ENCODE measurements at places on chromosomes 1 and 21. TPM values are rescaled to one million over a fixed set of nuclear protein-coding genes. Genes with fewer than 3 reads are reported as not detected.

DNA sequence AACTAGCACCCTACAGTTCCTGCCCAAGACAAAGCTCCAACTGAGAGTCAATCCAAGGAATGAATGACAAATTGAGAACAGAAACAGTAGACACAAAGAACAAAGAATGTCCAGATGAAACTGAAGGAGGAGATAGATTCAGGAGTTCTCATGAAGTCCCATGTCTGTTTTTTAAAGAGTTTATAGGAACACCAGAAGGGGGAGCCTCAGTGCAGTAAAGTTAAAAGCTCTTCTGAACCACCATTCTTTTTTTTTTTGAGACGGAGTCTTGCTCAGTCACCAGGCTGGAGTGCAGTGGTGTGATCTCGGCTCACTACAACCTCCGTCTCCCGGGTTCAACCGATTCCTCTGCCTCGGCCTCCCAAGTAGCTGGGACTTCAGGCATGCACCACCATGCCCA, 323.6 kb downstream of the MRPL39 start:
- DNase-seq, result no peak

GRCh38 chr1:79981481-79981880, 975.0 kb upstream of the ADGRL4 start:
- DNase-seq, result no peak

- DNase-seq, result no peak
These were observed 3.3 kb downstream of the CNST start for GRCh38 chr1:246569248-246570238.

DNA sequence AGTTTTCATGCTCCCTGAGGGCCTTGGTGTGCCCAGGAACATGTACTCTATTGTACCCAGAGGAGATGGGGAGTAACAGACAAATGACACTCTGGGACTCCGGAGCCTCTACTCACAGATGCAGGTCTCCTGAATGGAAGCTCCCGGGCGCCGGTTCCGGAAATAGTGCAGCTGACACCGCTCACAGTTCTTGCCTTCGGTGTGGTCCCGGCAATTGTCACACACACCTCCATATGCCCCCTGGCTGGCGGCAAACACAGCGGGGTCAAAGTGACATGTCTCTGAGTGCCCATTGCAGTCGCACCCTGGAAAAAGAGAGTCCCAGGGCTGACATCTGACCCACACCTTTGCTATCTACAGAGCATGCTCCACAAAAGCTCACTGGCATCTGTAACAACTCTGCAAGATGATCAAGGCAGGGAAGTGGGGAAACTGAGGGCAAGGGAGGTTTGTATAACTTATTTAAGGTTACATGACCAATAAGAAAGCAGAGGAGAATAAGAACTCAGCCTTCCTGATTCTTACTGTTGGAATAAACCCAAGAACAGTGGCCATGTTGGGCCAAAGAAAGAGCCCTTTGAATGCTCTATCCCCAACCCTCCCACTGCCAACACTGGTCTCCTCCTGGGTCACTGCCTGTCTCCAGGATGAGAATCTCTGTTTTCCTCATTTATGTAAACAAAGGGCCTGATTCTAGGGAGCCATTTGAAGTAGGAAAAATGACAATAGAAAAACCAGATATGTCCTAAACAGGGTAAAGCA, 22.4 kb downstream of the LAMB3 start:
- no peak for DNase-seq

- no peak for DNase-seq
These were observed 108.1 kb upstream of the GNG4 start for GRCh38 chr1:235757587-235758096.

GRCh38 chr1:53622531-53622930, 116.4 kb downstream of the GLIS1 start:
- DNase-seq, result peak; percentile 34

DNA sequence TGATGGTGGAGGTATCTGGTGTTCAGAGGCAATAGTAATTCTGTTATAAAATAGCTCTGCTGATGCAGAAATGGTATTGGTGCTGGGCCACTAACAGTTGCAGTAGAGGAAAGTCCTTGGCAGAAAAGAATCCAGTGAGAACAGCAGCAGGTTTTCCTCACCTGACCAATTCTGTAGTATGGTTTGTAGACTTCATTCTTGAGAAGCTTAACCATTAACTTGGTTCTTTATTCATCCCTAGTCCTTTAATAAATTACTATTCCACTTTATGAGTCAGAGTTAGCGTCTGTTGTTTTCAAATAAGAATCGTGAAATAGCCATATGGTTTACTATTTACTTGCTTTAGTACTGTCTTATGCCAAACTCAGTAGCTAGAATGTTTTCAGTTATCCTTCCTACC, 128.5 kb upstream of the SERTAD4 start:
- no peak for DNase-seq

GRCh38 chr1:48688102-48688760, 88.5 kb downstream of the BEND5 start:
- DNase-seq, result no peak

DNA sequence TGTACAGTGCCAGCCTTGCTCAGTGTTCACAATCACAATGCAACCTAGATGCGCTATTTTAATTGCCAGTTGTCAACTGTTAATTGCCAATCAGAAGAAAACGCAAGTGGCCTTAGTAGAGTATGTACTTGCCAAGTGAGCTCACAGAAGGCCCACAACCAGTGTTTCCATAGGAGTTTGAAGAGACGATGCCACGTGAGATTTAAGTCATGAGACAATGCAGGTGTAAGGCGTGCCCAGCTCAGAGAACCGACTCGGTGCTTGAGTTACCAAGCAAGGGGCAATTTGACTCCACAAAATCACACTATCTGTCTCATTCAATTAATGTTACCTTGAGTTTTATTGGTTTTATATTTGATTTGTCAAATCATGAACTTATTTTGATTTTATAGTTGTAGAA, 65.6 kb downstream of the TEX35 start:
- DNase-seq, result no peak

GRCh38 chr1:59057211-59057694, 239.6 kb upstream of the FGGY start:
- peak; percentile 93 for DNase-seq

DNA sequence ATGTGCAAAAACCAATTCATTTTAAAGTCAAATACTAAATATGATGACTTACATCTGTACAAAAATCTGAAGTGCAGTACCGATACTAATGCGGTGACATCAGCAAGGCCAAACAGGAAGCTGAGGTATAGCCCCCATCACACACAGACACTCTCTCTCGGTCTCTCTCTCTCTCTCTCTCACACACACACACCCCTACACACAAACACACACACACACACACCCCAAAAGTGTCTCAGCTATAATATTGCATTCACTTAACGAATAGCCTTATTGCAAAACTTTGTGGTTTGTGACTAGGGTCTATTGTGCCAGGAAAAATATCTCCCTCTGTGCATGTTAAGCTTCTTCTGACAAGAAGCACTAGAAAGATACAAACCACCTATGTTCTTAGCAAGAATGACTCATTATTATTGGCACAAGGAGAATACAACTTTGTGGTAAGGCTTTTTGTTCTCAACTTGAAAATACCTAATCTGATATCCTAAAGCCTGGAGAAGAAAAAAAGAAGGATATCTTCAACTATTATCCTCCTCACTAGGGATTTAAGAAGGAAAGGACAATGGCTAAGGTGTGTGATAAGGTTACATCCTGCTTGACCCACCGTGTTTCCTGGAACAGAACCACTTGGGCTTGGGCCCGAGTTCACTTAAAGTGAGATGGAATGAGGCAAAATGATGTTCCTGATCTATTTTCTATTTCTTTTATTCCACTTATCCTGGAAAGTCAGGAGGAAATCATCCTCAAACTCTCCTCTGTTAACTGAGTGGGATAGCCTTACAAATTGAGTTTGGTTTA, 107.1 kb downstream of the NIBAN1 start:
- DNase-seq, result no peak

- no peak for DNase-seq
These were observed 24.9 kb downstream of the TMED5 start for GRCh38 chr1:93155335-93155734.

The PTAFR gene
- 9.3 TPM for total RNA-seq

The RNU1-1 gene
- 12,584 TPM for total RNA-seq

The POU2F1 gene
- 21.1 TPM for total RNA-seq

The RUNX3 gene
- 8.9 TPM for total RNA-seq

The OR10J1 gene
- not detected for total RNA-seq

The TSPEAR gene
- 0.48 TPM for total RNA-seq

The GNG4 gene
- total RNA-seq, result 0.38 TPM

The COL11A1 gene
- 1.3 TPM for total RNA-seq

The TRAF5 gene
- 45.1 TPM for total RNA-seq

The TFF1 gene
- total RNA-seq, result not detected
